Neural cell (in vitro differentiated cells): ENCODE measurements at places on chromosomes 1 and 21. TPM values are rescaled to one million over a fixed set of nuclear protein-coding genes. Genes with fewer than 3 reads are reported as not detected.

PADI3 gene
- not detected in 2 replicates for polyA plus RNA-seq

RXRG gene
- 0.78 and 2.1 TPM in 2 replicates for polyA plus RNA-seq

NBPF4 gene
- not detected in 2 replicates for polyA plus RNA-seq

GJA5 gene
- polyA plus RNA-seq: not detected in 2 replicates

ARHGAP30 gene
- not detected in 2 replicates for polyA plus RNA-seq

CDKN2C gene
- 0.25 TPM in 1 of 2 replicates, not detected in the other for polyA plus RNA-seq

CA6 gene
- polyA plus RNA-seq: not detected in 2 replicates

NTMT2 gene
- 0.27 and 0.44 TPM in 2 replicates for polyA plus RNA-seq

VPS13D gene
- 24.1 and 24.5 TPM in 2 replicates for polyA plus RNA-seq

IGSF8 gene
- 26.9 and 27.3 TPM in 2 replicates for polyA plus RNA-seq

EEIG2 gene
- 13.1 and 13.2 TPM in 2 replicates for polyA plus RNA-seq

TMPRSS15 gene
- 0.18 and 0.50 TPM in 2 replicates for polyA plus RNA-seq

KRTAP12-2 gene
- polyA plus RNA-seq: not detected in 2 replicates

IRF6 gene
- polyA plus RNA-seq: not detected in 2 replicates

ERICH3 gene
- polyA plus RNA-seq: 0.27 TPM in 1 of 2 replicates, not detected in the other

MYBPH gene
- polyA plus RNA-seq: not detected in 2 replicates

SH2D1B gene
- polyA plus RNA-seq: not detected in 2 replicates
